Right cardiac atrium (tissue), 5 donors: ENCODE measurements at places on chromosomes 5 and 9. TPM values are rescaled to one million over a fixed set of nuclear protein-coding genes. Genes with fewer than 3 reads are reported as not detected.

DNA sequence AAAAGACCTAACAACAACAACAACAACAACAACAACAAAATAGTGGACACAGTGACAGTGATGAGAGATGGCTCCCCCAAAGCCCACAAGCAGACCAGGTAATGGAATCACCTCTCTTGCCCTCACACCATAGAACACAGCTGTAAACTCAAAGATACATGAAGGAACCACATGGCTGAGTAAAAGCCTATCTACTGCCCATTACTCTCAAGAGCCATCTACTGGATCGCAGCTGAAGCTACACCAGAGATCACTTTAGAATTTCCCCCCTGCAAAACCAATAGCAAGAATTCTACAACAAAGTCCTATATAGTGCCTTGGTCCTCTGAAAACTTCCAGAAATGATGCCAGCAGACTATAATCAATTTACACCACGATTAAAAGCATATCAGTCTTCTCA, 1537.6 kb upstream of the CDH9 start:
- DNase-seq: no peak

SOHLH1 gene
- polyA plus RNA-seq: not detected

DNA sequence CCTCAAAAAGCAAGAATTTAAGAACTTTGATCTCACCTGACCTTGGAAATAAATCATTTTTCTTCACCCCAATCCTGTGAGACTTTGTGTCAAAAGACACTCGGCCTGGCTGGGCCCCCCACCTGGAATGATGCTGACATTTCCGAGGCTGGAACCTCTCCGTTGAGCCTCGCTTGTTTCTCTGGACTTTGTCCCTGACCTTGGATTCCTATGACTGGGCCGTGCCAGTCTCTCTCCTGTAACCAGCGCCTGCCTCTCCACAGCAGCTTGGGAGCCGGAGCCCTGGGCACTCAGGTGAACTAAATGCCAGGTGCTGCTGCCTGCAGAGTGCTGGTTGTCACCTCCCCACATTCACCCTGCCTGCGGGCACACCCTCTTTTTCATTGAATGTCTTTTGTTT, 62.7 kb downstream of the RETREG1 start:
- DNase-seq: no peak

DNA sequence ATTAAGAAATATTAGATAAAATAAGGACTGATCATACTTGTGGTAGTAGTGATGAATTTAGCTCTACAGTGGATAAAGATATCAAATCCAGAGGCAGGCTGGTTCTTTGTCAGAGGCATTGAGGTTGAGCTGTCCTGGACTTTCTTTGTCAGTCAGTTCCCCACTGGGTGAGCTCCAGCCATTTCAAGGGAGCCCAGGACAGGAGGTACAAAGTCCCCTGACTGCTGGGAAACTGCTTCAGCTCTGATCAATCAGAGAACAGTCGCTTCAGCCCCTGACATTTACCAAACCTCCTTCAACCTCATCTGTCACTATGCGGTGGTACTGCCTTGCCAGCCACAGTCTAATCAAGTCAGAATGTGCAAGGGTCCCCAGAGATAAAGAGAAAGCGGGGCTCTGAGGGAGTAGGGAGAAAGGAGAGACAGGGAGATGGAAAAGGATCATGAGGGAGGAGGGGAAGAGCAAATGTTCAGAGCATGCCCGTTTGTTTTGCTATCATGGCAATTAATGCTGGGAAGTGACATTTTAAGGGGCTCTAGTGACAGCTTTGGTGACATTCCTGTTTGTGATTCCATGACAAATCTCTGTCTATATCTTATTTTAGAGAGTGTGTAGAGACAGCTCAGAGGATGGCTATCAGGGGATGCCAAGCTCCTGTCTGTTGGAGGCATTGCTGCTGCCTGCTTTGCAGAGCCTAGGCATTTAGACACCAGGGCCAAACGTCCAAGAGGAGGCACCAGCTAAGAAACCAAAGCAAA, 223.2 kb downstream of the ASTN2 start:
- DNase-seq: no peak

C5orf58 gene
- 0.68 TPM for polyA plus RNA-seq

ZNF782 gene
- 1.1 TPM for polyA plus RNA-seq

GRCh38 chr5:119483155-119483554, 30.9 kb downstream of the HSD17B4 start:
- no peak for DNase-seq

DNA sequence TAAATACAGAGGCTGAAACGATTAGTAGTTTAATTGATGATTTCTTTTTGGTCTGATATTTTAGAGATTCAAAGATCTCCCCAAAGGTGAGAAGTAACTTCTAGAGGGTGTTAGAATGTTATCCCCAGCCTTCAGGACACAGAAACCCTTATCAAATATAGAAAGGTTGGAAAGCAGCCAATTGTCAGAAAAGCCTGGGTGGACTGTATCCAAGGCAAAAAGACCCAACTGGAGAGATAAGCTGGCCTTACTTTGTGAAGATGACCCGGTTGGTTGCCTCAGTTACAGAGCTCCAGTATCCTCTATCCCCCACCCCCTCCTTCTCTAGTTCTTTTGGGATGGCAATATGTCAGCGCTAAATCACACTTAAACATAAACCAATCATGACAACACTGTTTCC, 75.7 kb downstream of the GCNT4 start:
- no peak for DNase-seq

GRCh38 chr5:21783074-21783679, 1070.0 kb downstream of the CDH12 start:
- DNase-seq: no peak

DNA sequence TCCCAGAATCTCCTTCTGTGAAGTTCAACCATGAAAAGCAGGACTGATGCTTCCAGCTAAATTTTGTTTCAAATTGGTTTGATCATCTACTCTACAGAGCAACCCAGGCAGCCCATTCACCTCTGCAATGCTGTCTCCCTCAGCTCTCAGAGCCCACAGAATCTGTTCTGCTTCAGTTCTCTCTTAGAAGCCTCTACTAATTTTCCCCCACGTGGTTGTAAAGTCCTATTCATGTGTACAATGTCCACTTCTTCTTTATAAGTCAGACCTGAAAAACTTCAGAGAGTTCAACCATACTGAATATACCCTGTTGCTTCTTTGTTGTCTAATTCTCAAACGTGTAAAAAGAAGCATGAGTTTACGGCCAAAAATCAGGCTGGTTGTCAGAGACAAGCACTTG, 21.3 kb upstream of the FAM13B start:
- no peak for DNase-seq

GRCh38 chr5:73960023-73960422, 334.0 kb downstream of the ARHGEF28 start:
- no peak for DNase-seq

- no peak for DNase-seq
These were observed 245.4 kb downstream of the EBF1 start for GRCh38 chr5:158854260-158854783.
